Pulmonary artery endothelial cell (primary cell): ENCODE measurements at places on chromosomes 2 and 18.

- no peak for DNase-seq
These were observed 12.5 kb upstream of the SOS1 start for GRCh38 chr2:39133215-39133851.

DNA sequence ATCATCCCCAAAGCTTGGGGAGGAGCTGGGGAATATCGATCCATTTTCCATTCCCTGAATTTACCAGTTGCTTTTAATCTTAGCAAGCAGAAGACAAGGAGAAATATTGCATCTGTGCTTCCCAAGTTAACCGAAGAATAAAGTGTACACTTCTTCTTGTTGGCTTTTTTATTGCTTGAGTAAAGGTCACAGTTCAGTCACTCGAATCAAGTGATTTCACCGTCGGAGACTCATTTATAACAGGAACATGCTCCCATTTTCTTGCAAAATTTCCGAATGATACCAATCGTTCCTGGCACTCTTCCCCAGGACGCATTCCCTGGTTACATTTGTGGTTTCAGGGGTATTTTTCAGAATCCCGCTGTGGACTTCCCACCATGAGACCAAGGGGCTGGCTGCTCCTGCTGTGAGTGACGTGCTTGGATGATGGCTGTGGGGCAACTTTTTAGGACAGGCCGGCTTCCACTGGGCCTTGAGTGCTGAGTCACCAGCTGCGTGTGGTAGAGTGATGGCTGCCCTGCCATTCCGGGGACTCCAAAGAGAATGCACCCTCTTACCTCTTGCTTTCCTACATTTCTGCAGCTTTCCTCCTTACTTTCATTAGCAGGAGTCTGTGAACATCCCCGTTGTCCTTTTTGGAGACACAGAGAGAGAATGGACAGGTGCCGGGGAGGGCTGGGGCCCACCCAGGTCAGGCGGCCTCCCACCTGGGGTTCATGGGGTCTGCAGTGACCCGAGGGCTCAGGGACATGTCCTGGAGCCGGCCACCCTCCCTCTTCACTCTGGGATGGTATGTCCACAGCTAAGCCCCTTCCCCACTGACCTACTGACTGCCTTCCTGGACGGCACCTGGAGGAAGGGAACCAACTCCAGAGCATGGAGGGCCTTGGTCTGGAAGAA, 60.7 kb upstream of the HDAC4 start:
- no peak for DNase-seq

- DNase-seq: peak; percentile 5
These were observed 79.2 kb downstream of the LAMA1 start for GRCh38 chr18:7038330-7038851.

- DNase-seq: no peak
These were observed 92.1 kb downstream of the TMEM18 start for GRCh38 chr2:584863-585823.

DNA sequence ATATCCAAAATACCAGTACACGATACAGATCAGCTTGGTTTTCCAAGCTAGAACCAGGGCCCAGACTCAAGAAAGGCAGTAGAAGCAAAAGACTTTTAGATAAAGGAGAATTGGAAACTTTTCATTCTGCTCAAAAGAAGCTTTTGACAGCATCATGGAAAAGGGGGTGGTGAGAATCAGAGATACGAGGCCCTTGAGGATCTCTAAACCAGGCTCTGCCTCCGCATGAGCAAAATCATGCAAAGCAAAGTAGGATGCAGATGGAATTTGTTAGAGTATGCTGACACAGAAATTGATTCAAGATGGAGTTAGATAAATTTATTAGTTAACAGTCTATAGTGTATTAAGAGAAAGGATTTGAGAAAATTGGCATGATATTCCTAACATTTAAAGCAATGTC, 39.8 kb downstream of the FAM98A start:
- DNase-seq: no peak

GRCh38 chr2:191688934-191689695, 11.2 kb downstream of the NABP1 start:
- peak; percentile 45 for DNase-seq

DNA sequence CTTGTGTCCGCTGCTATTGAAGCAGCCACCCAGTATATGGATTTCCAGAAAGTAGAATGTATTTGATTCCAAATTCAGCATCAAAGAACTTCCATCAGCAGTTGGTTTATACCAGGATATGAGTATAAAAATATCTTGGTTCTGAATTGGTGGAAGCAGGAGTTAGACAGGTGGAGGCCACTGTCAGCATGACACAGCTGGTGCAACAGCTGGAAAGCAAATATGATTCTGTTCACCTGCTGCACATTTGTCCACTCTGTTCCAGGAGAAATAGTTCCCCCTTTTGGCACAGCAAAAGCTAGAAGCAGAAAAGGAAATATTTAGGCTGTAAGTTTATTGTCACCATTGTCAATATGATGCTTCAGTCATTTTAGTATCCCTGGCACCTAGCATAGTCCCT, 41.2 kb downstream of the KIAA2012 start:
- DNase-seq: no peak

DNA sequence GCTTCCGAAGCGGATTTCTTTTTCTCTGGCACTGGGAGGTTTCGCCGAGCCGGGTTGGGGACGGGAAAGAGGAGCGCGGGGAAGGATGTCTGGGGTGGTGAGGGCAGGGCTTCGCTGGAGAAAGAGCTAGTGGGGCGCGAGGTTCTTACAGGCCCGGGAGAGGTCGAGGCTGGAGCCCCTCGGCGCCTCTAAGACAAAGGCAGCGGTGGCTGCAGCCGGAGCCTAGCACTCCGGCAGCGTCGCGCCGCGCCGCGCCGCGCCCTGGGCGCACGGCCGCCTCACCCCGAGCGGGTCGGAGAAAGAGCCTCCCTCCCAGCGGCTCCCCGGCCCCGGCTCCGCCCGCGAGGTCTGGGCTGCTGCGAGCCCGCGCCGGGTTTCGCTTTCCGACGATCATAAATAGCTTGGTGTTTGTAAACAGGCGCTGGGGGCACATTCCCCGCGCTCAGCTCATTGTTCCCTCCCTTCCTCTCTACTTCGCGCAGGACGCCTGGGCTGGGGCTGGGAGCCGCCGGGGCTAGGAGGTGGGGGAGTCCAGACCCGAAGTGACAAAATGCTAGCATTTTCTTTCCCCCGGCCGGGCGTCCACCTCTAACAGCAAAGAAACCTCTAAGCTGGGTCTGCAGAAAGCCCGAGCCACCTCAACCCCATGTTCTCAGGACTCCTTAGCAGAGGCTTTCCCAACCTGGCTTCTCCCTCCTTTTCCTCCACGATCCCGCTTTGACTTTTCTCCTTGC, 813 bp upstream of the MEIS1 start:
- DNase-seq: peak; percentile 63

DNA sequence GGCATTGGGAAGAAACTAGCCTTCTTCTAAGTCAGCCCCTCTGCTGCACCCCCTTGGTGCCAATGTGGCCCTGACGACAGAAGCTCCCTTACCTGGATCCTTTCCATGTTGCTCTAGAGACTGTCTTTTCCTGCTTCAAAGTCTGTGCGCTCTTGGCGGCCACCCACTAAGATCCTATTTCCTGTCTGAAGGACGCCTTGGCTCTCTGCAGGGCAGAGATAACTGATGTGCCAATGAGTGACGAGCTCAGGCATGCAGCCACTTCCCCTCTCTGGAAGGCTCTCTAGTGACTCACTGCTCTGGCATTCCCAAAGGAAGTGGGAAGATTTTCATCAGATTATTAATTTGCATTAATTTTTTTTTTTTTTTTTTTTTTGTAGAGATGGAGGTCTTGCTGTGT, 273.5 kb downstream of the CDH20 start:
- DNase-seq: peak; percentile 100

DNA sequence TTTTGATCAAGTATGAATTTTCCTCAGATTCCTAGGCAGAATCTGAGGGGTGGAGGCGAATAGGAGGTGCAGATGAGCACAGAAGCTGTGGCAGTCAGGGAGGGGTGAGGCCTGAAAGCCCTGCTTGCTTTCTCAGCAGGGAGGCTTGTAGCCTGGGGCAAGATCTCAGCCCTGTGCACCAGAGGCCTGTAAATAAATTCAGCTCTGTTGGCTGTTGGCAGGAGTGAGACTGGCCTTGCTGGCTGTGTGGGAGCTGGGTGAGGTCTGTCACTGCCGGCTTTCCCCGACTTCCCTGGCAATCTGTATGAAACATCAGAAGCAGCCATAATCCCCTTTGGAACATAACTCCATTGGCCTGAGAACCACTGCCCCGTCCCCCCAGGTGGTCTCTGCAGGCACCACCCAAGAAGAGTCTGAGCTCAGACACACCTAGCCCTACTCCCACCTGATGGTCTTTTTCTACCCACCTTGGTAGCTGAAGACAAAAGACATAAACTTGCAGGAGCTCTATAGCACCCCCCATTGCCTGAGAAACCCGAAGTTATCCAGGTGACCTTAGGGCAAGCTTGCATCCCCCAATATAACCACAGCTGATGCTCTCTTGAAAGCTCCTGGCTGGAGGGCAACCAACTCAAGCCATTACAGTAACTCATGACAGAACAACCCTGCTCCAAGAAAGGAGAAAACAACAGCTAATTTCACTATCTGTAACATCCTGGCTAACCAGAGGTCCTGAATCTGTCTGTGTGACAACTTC, 32.3 kb downstream of the EVA1A start:
- DNase-seq: no peak

DNA sequence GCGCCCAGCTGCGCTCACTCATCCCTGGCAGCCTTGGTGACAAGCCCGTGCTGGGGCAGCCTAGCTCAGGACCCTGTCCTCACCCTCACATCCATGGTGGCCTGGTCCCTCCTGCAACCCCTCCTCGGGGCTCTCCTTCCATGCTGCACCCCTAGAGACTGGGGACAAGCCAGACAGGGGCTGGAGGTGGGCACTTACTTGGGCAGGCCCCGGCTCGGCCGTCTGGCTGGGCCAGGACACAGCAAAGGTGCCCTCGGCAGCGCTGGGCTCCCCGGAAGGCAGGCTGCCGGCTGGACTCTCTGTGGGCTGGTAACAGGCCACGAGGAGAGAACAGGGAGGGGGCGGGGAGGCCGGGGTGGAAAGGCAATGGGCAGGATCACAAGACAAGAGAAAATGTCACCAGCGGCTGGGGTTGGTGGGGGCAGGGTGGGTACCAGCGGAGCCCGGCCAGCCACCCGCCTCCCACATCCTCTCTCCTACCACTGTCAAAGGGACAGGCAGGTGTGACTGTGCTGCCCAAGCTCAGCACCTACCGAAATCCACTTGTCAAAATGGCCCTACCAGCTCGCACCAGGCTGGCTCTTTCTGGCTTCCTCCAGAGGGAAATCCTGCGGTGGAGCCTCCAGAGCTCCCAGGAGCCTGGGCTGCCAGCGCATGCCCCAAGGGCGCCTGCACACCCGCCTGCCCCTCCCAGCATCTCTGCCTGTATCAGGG, 54.7 kb downstream of the BIN1 start:
- no peak for DNase-seq

DNA sequence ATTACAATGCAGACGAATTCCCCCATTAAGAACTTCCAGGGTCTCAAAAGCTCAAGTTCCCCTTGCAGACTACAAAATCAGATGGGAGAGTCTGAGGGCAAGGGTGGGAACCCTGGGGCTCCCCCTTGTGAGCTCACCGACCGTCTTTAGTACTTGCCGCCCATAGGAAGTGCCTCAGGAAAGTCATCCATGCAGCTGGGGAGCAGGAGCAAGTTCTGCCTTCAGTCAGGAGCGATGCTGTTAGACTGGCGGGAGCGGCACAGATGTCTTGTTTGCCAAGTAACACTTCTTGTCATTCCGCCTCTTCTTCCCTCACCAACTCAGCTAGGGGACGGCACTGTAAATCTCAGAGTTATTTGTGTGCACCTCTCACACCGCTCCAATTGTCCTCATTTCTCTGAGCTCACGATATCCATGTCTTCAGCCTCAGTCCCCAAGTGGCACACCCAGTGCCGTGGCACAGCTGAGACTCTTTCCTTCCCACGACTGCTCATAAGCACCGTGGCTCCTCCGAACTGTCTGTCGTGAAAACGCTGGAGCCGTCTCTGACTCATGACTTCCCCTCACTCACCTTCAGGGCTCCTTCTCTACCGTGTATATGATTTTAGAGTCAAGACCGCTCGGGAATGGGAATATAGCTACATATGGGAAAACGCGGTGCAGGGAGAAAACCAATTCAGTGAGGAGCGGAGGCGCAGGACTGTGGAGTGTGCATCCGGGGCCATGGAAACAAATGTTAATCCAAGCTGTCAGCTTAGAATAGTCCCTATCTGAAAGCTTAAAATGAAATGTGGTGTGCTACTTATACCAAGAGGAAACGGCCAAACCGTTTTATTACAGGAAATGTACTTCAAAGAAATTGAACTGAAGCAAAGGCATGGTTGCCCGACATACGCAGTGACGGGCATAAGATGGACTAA, 34.0 kb downstream of the UXS1 start:
- no peak for DNase-seq

DNA sequence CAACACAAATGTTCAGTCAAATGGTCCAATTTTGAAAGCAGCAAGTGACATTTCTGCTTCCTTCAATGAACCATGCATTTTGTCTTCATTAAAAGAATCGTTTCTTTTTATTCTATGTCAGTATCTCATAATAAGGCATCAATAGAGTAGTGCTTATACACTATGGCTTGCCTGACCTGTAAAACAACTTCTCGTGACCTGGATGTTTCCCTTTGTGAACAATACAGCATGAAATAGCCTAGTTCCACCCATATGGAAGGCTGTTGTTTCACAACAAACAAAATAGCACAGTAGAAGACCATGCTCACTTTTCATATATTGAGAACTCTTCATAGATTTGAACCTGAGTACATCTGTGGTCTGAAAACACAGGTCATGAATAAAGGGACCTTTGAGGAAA, 104.3 kb upstream of the PIK3C3 start:
- DNase-seq: no peak

- DNase-seq: no peak
These were observed 491.7 kb upstream of the MEIS1 start for GRCh38 chr2:65943099-65943786.

GRCh38 chr2:33038230-33038629, 91.5 kb downstream of the LTBP1 start:
- no peak for DNase-seq

DNA sequence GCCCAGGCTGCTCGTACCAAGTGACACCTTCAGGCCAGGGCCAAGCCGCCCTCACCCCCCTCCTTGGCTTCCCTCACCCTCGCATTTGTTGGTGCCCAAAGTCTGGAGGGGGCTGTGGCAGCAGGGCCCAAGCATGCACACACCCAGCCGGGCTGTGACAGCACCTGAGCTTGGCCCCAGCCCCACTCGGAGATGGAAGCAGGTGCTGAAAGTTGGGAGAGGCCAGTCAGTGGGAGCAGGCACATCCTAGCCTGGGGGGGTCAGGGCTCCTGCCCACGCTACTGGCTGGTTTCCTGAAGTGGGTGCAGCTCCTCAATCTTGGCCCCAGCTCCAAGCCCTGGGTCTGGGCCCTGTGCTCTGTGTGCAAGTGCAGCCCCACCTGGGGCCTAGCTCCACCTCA, 228.0 kb downstream of the RDH14 start:
- no peak for DNase-seq

- no peak for DNase-seq
These were observed 102.1 kb upstream of the CDCA7 start for GRCh38 chr2:173252581-173252980.

DNA sequence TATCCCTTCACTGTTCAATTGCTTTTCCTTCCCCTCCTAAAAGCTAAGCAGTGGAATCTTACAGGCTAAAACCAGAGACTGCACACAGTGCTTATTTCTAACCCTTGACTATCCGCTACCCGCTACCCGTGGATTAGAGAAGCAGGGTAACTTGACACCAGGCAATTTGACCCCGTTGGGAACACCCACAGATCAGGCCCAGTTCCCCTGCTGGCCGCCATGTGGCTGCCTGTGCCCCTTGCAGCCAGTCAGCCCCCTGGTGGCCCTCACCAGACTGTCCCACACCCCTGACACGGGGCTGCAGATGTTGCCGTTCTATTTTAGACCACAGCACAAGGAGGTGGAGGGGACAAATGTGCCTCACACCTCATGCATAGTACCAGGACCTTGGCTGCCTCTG, 74.8 kb downstream of the TXNL1 start:
- DNase-seq: no peak
